ENCODE measurements at places on chromosomes 5 and 9. TPM values are rescaled to one million over a fixed set of nuclear protein-coding genes. Genes with fewer than 3 reads are reported as not detected.

- DNase-seq, result no peak
Observed at GRCh38 chr5:40121236-40121635, 558.5 kb upstream of the PTGER4 start.

Gene CAMK4
- total RNA-seq, result 0.35 TPM

GRCh38 chr9:85310573-85310972 lies 431.2 kb downstream of the AGTPBP1 start:
- DNase-seq, result no peak

DNA sequence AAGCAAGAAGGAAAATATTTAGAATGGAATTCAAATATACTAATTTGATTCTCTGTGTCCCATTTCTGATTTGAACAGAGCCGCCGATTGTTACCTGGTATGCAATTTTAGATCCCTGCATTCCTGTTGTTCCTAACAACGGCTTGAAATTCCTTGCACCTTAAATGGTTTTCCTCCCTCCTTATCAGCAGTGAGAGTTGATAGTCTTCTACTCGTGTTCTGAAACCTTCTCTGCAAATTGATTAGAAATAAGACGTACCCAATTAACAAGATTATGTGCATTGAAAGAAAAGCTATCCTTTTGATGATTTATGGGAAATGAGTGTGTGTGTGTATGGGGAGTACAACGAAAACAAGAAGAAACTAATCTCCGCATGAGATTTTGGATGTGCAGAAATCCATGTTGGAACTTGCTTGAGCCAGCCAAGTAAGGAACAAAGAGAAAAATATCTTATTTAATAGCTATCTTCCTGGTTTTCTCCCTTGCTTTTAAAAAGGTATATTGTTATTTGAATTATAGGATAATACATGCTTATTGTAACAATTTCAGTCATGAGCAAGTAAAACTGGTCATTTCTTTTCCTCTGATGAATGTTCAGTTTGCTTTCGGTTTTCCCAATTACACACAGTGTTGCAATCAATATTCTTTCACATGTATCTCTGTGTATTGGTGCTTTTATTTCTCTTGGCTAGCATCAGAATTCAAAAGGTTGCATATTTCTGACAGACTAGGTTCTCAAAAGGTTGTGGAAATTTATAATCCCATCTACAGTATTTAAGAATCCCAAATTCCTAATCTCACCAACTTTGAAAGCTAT lies 211.1 kb upstream of the ACTBL2 start:
- no peak for DNase-seq

Gene GABRA1
- not detected for total RNA-seq

Gene GZMA
- not detected for total RNA-seq

DNA sequence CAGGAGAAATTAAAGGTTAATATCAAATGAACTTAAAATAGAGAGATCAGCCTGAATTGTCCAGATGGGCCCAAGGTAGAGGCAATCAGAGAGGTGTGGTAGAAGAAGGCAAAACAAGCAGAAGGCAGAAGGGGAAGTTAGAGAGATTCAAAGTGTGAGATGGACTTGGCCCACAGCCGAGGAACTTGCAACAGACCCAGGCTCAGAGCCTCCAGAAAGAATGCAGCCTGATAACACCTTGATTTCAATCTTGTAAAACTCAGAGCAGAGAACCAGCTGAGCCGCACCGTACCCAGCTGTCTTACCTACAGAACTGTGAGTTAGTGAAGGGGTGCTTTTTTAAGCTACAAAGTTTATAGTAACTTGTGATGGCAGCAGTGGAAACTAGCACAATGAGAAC lies 190.9 kb downstream of the RFK start:
- no peak for DNase-seq

DNA sequence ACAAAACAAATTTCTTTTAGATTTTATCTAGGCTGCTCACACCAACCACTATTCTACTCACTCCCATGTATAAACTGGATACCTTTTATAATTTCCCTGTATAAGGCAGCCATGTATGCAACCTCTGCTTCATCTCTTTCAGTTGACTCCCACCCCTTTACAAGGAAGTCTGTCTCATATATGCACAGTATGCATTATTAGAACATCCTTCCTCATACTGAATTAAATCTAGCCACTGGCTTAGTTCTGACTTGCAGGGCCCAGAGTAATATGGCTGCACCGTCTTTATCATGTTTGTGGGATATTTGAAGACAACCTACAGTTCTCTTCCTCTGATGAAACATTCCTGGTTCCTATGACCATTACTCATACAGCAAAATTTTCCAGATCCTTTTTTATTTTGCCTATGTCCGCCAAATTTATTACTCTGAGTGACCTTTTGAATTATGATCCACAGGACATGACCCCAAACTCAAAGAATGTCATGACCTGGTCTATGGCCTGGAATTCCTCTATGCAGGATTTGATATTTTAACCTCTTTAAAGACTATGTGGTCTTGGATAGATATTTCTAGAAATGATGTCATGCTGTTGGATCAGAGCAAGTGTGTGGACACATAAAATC lies 76.6 kb upstream of the ITGA1 start:
- no peak for DNase-seq

- no peak for DNase-seq
Observed at GRCh38 chr5:143001764-143002351, 231.7 kb downstream of the ARHGAP26 start.
